HL-60 (cell line): ENCODE measurements at places on chromosomes 7 and 10.

DNA sequence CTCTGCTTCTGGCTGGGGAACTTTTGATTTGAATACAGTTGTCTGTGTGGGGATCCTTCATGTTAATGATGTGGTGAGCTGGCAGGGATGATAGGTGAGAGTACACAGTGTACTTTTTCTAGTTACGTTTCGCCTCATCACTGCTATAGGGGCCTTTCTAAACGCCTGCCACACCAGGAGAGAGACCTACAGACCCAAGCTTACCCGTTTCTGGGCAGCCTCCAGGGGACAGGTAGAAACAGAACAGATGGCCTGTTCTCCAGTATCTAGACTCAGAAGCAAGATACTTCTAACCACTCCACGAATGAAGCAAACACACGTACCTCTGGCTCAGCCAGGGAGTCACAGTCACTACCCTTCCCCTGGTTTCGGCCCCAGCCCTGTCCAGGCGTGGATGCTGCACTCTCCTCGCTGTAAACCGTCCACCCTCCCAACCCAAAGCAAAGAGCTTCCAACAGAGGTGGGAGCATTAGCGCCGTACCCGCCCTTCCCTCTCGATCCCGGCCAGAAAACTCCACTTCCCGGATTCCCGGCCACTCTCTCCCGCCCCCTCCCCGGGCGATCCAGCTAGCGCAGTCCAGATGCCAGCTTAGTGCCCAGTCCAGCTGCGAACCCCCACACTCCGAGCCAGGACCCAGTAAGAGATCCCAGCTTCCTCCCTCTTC is 1.2 kb downstream of the CCDC6 start:
- no peak for DNase-seq

- no peak for DNase-seq
These were observed 944 bp downstream of the RHBDD2 start for GRCh38 chr7:75879771-75880184.

GRCh38 chr10:98675902-98676301 is 229.2 kb upstream of the HPS1 start:
- no peak for DNase-seq

- DNase-seq, result no peak
These were observed 507 bp downstream of the STN1 start for GRCh38 chr10:103917302-103918052.

- DNase-seq, result no peak
These were observed 1135.4 kb downstream of the XPNPEP1 start for GRCh38 chr10:108787932-108788331.

- no peak for DNase-seq
These were observed 16.0 kb upstream of the DLX6 start for GRCh38 chr7:96989241-96989858.

- no peak for DNase-seq
These were observed 553 bp upstream of the ADD3 start for GRCh38 chr10:110007161-110007700.

DNA sequence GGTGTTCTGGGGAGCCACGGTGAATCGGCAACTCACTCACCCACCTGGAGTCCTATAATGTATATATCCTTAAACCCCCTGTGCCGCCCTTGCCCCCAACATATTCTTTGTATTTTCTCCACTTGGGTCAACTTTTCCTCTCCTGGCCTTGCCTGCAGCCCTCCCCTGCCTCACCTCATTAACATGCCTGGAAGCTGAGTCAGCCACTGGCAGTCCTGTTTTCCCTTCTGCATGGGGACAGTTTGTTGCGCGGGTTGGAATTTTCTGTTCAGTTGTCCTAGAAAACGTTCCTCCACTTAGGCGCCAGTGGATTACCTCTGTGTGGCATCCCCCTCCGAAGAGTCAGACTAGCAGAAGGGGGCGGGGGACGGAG is 97.4 kb downstream of the C10orf105 start:
- DNase-seq, result no peak

- no peak for DNase-seq
These were observed 484.8 kb upstream of the DPP6 start for GRCh38 chr7:153567426-153567825.

- DNase-seq, result no peak
These were observed 30.9 kb upstream of the DKK1 start for GRCh38 chr10:52283174-52283573.

DNA sequence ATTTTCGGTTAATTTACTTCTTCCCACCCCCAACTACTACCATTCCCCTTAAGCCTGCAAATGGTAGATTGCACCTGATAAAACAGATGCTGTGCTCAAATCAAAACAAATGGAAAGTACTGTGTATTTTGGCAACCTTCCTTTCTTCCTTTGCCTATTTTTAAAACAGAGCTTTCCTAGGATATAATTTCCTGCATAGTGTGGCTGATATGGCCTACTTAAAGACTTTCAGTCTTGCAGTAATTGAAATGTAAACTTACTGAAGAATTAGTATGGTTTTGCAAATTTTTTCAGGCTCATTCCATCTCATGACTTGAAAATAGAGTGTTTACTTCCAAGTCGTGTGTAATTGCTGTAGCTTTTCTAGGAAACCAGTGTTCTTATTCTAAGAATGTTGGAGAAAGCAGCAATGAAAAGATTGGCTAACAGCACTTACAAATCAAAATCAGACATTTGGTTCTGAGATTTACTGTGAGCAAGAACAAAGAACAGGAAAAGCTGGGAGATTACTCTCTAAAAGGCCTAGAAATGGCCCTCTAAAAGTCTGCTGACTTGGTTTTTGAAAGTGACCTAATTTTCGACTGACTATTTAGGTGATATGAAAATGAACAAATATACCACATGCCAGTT is 52.0 kb downstream of the REEP3 start:
- DNase-seq, result no peak

DNA sequence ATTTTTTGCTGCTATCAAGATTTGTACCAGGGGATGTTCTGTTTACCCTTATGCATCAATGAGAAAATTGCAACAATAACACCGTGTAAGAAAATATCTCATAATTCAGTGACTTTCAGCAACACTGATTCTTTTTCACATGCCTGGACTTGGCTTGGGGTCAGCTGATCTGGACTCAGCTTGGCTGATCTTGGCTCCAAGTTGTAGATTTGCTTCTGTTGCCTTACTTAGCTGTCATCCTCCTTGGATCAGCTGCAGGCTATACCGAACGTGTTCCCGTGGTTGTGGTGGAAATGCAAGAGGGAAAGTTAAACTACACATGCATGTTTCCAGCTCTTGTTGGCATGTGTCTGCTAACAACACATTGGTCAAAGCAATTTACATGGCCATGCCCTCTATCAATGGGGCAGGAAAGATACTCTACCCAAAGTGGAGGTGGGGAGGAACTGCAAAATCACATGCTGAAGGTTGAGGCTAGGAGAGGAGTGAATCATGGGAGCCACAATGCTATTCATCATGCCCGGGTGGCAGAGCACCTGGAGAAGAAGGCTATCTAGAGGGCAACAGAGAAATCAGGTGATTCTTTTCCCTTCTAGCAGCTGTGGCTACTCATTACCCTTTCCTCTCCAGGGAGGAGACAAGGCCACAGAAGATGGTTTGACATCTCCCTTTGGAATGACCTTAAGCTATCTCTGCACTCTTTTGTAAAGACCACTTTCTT is 1276.3 kb upstream of the AUTS2 start:
- DNase-seq, result no peak

DNA sequence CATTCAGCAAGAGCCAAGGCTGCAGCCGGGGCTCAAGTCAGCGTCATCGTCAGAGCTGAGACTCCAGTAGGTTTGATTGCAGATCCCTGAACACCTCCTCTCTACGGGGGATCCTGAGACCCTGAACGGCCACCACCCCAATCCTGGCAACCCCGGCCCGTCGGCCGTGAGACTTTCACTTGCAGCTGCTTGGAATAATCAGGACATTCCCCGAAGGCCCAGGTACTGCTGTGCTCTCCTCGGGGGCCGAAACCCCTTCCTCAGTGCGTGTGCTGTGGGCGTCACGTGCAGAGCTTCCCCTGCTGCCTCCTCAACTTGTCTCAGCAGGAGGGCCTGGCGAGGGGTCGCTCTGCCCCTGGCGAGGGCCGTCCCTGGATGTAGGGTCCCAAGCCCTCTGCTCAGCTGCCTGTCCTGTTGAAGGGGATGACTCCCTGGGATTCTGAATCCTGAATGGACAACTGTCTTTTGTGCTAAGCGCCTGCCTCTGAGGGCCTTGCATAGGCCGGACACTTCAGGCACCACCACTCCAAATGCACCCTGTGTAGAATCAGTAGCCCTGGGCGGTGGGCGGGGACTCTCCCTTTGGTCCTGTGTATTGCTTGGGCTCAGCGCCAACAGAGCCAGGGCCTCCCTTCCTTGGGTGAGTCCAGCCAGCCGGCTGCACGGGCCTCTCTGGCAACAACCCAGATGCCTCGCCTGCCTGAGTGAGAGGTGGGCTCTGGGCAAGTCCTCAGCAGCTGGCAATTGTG is 63.8 kb upstream of the EBF3 start:
- DNase-seq, result no peak

- no peak for DNase-seq
These were observed 826 bp downstream of the PODXL start for GRCh38 chr7:131555552-131556052.

GRCh38 chr10:72319416-72320254 is 35.1 kb downstream of the DNAJB12 start:
- DNase-seq, result peak; percentile 96

- DNase-seq, result no peak
These were observed 26.9 kb downstream of the BLVRA start for GRCh38 chr7:43785420-43785819.

- no peak for DNase-seq
These were observed 291.9 kb downstream of the PARD3 start for GRCh38 chr10:34523017-34523767.

- DNase-seq, result no peak
These were observed 4.4 kb downstream of the SH2D4B start for GRCh38 chr10:80542053-80542452.

- no peak for DNase-seq
These were observed 11.6 kb downstream of the CLEC2L start for GRCh38 chr7:139534966-139535651.

DNA sequence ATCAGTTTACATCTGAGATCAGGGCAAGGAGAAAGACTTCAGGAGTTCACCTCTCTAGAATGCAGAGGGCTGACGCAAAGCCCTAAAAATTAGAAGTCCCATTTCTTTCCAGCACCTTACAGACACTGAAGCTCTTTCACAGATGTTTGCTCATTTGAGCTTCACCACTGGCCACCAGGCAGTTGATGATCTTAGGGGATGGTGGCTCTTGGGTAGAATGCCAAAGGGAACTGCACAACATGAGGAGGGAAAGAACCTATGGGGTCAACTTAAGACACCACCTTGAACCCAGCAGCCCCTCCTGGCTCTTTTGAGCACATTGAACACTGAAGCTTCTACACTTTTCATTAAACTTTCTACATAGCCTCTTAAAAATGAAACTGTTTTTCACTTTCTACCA is 390.3 kb upstream of the CELF2 start:
- no peak for DNase-seq

GRCh38 chr7:106089647-106090046 is 22.5 kb downstream of the SYPL1 start:
- DNase-seq, result no peak

GRCh38 chr7:39504963-39505362 is 61.2 kb upstream of the YAE1 start:
- no peak for DNase-seq

GRCh38 chr10:117360016-117360415 is 15.2 kb downstream of the PDZD8 start:
- no peak for DNase-seq

- DNase-seq, result no peak
These were observed 170.7 kb upstream of the DKK1 start for GRCh38 chr10:52143338-52143737.

GRCh38 chr10:3782146-3782450 is 2.9 kb downstream of the KLF6 start:
- no peak for DNase-seq

DNA sequence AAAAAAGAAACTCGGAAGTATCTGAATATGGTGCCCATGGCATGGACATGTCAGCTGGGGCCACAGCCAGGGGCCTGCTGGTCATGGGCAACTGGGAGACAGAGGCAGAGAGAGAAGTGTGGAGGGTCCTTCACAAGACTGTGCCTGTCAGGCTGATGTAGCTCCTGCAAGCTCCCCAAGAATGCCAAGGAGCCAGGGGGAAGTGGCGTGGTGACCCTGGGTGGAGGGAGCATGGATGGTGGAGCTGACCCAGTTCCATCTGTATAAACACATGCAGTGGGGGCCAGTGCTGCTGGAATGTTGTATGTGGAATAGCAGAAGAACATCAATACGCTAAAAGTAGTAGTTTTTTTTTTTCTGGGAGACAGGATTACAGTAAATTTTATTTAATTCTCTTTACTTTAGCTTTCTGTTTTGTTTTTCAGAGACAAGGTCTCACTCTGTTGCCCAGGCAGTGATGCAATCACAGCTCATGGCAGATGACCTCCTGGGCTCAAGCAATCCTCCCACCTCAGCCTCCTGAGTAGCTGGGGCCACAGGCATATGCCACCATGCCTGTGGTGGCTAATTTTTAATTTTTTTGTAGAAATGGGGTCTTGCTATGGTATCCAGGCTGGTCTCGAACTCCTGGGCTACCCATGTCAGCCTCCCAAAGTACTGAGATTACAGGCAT is 10.5 kb upstream of the ZMIZ2 start:
- DNase-seq, result no peak

GRCh38 chr7:116522247-116522646 is 2.6 kb upstream of the CAV1 start:
- DNase-seq, result no peak
